ENCODE measurements at places on chromosomes 5 and 9.

GRCh38 chr5:62340392-62340791 is 34.4 kb downstream of the KIF2A start:
- DNase-seq: no peak

DNA sequence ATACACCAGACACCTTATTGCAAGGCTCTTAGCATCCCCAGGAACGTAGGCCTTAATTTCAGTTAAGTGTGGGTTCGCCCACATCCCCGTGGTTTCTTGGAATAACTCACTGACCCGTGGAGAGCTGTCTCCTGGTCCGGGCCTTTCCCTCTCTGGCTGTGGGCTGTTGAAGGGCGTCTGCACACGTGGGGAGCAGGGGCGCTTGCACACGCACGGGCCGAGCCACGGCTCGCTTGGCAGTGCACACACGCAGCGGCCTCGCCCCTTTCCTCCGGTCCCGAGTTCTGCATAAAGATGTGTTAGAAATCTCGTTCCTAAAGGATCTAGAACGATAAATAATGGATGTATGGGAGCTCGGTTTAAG is 141.9 kb downstream of the PBX3 start:
- DNase-seq: no peak

DNA sequence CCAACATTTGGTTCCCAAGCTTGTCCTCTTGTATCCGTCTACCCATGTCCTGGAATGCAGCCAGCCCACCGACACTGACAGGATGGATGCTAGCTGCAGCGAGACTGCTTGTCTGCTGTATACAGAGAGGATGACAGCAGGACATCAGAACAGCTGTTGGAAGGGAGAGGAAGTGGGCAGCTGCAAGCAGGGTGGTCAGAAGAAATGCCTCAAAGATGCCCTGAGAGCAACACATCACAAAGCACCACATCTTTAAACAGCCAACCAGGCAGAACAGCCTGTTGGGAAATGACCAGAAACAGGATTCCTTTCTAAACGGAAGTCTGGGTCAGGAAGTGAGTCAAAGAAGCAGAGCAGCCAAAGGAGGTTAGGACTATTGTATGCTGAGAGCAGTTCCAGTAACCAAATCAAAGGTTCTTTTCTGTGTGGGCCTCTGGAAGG is 219.1 kb downstream of the NDUFS4 start:
- no peak for DNase-seq

- no peak for DNase-seq
Measured at GRCh38 chr9:88187631-88188030, 49.4 kb upstream of the SPATA31C2 start.

GRCh38 chr9:133117271-133118178 is 3.5 kb downstream of the RALGDS start:
- no peak for DNase-seq

DNA sequence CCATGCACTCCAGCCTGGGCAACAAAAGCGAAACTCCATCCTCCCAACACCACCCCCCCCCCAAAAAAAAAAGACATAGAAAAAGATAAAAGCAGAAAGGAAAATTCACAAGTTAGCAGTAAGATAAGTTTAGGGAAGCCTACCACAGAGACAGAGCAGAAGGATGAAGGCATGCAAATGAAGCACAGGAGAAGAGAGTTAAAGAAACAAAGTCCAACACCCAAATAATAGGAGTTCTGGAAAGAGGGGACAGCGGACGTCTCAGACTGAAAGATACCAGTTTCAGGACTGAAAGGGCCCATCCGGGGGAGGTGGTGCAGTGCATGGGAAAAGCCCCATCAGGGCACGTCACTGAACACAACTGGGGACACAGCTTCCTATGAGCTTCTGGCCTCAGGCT is 54.3 kb downstream of the OTULIN start:
- DNase-seq: no peak

DNA sequence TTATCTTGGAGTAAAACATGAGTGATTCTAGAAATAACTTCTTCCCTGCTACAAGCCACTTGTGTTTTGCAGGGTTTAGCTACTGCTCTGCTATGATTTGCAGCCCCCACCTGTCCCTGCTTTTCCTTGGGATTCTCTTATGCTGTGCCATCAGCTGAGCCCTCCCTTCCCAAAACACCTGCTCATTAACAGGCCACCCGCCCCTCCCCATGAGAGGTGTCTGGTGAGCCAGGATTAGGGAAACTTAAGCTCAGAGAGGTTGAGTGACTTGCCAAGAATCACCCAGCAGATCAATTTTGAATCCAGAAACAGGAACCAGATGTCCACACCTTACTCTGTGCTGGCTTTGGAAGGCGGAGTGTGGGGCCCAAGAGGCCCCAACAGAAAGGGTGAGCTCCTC is 111.7 kb upstream of the CXCL14 start:
- DNase-seq: no peak

DNA sequence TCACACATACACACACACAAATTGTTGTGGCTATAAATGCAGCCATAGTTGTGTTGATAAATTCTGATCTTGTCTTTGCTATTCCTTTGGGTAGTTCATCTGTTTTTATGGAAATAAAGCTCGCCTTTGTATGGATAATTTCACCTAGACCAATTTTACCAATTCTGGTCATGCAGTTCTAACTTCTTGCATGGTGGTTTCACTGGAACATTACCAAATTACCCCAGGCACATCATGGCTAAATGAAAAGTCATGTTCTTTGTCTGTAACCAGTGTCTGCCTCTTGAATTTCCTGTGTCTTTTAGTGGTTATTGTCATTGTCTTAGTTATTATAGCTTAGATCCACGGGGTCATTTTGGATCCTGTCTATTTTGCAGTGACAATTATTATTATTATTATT is 50.3 kb upstream of the TMC1 start:
- DNase-seq: no peak
